Naive thymus-derived CD8-positive, alpha-beta T cell (primary cell): ENCODE measurements at places on chromosomes 16 and 17. TPM values are rescaled to one million over a fixed set of nuclear protein-coding genes. Genes with fewer than 3 reads are reported as not detected.

Gene ALOX12B
- 1.5 TPM for total RNA-seq

Gene KRTAP4-5
- not detected for total RNA-seq

Gene CD300E
- total RNA-seq, result not detected

Gene DNAH17
- total RNA-seq, result not detected

Gene HS3ST3A1
- not detected for total RNA-seq

Gene PRDM7
- not detected for total RNA-seq

Gene CCL17
- not detected for total RNA-seq

Gene NTN1
- total RNA-seq, result 0.05 TPM

Gene QPRT
- total RNA-seq, result 0.55 TPM

Gene GRIN2C
- total RNA-seq, result not detected

Gene SLC5A10
- total RNA-seq, result not detected

Gene TTC19
- total RNA-seq, result 37.6 TPM

Gene KRTAP3-2
- not detected for total RNA-seq

Gene COG8
- total RNA-seq, result 65.5 TPM

Gene STAC2
- 0.27 TPM for total RNA-seq

Gene HIGD1B
- total RNA-seq, result not detected

Gene TNFSF13
- total RNA-seq, result 3.0 TPM

Gene FAAP100
- total RNA-seq, result 52.5 TPM

Gene TENT4B
- 27.0 TPM for total RNA-seq

Gene TRPV3
- total RNA-seq, result 0.13 TPM
